ENCODE measurements at places on chromosomes 6 and 20.

- no peak for DNase-seq
Observed at GRCh38 chr20:44138867-44139266, 48.1 kb downstream of the JPH2 start.

DNA sequence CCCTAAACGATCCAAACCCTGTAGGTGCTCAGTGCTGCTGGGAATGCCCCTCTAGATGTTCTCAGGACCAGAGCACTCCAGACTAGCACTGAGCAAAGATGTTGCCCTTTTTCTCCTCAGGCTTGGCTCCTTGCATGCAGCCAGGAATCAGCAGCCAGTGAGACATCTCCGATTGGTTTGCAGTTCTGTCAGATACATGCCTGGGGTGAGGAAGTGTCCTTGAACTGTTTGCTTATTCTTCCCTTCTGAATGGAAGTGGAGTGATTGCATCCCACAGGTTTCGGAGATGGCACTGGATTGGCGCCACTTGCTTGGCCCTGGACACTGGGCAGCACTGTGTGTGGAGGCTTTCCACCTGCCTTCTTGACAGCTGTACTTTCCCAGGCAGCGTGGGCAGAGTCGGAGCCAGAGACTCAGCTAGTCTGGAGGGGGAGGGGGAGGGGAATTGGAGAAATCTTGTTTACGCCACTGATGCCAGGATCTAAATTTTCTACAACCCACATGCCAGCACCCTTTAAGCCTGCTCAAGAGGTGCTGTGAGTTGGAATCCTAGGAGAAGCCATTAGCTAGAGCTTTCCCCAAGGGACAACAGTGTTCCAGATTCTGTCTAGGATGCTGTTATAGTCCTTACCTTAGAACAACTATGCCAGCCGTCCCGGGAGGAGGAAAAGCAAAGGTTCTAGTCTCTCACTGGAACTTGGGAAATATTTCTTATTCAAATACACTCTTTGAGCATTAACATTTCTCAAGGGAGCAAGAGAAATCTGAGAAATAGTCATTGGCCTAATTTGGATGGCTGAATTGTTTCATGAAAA, 49.2 kb upstream of the SASH1 start:
- DNase-seq: no peak

- DNase-seq: no peak
Observed at GRCh38 chr20:57043669-57044268, 222.7 kb downstream of the BMP7 start.

- no peak for DNase-seq
Observed at GRCh38 chr6:56856036-56856580, 98.8 kb upstream of the BEND6 start.

- DNase-seq: no peak
Observed at GRCh38 chr6:8110117-8110721, 7.9 kb upstream of the EEF1E1 start.

GRCh38 chr6:169933839-169934698, 182.6 kb downstream of the ERMARD start:
- no peak for DNase-seq

DNA sequence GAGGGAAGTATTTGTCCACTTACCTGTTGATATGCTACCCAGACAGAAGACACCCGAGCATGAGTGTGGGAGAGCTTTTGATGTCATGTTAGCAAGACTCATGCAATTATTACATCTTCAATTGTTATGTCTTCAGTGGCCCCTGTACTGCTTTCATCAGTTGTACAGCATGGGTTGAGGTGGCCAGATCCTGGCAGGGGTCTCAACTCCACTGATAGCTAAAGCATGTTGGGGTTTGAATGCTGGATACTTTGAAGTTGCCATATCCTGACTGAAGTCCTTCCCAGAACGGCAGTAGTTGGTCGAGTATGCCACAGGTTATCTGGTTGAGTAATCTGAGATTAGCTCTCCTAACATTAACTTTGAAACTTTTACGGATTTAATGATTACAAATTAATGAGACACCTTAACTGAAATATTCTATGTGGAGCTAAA, 46.7 kb downstream of the LRRN4 start:
- DNase-seq: no peak
